ENCODE measurements at places on chromosomes 16 and 17. TPM values are rescaled to one million over a fixed set of nuclear protein-coding genes. Genes with fewer than 3 reads are reported as not detected.

PRAC1 gene
- total RNA-seq, result not detected

KRTAP9-8 gene
- not detected for total RNA-seq

SLC35G6 gene
- total RNA-seq, result not detected

HOXB8 gene
- total RNA-seq, result 4.8 TPM

DNAAF8 gene
- 3.4 TPM for total RNA-seq

LDHD gene
- not detected for total RNA-seq

SLC22A31 gene
- 0.72 TPM for total RNA-seq

NKD1 gene
- total RNA-seq, result 0.07 TPM
